ENCODE measurements at places on chromosomes 1 and 21.

DNA sequence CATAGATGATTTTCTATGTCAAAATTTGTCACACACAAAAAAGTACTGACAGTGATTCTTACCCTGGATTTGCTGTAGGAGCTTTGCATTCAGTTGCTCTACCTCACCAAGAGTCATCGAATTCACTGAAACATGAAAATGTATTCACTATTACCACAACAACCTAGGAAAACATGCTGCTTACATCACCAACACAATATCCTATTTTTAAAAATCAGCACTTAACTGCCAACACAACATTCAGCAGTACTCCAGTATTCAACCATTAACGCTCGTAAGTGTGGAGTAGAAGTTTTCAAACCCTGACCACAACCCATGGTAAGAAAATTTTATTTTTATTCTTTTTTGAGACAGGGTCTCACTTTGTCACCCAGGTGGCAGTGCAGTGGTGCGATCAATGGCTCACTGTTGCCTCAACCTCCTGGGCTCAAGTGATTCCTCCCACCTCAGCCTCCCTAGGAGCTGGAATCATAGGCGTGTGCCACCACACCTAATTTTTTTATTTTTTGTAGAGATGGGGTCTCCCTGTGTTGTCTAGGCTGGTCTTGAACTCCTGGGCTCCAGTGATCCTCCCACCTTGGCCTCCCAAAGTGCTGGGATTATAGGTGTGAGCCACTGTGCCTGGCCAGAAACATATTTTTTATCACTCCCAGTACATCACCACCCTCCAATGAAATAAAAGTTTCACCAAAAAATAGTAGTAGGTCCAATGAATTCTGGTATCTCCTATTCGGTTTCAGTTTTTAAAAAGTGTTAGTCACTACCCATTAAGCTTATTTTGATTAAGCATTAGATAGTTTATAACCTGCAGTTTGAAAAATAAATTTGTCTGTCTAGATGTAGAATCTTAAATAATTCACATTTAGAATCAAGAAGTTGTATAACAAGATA, 23.8 kb downstream of the C21orf91 start:
- no peak for DNase-seq

DNA sequence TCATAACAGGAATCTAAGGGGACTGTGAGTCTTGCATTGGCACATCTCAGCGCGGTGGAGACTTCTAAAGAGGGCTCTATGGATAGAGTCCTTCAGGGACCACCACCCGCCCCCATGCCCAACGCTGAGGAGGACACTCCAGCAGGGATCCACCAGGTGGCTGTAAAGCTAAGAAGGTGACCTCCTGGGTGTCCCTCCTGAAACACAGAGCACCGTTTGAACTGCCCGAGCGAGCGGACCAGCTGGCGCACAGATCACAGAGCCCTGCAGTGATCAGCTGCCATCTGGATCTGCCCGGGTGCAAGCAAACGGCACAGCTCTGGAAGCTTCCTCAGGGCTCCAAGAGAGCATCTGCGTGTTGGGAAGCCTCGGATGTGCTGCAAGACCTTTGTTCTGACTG, 51.3 kb upstream of the LYST start:
- no peak for DNase-seq

- no peak for DNase-seq
Measured at GRCh38 chr1:93690921-93691789, 9.5 kb upstream of the BCAR3 start.

DNA sequence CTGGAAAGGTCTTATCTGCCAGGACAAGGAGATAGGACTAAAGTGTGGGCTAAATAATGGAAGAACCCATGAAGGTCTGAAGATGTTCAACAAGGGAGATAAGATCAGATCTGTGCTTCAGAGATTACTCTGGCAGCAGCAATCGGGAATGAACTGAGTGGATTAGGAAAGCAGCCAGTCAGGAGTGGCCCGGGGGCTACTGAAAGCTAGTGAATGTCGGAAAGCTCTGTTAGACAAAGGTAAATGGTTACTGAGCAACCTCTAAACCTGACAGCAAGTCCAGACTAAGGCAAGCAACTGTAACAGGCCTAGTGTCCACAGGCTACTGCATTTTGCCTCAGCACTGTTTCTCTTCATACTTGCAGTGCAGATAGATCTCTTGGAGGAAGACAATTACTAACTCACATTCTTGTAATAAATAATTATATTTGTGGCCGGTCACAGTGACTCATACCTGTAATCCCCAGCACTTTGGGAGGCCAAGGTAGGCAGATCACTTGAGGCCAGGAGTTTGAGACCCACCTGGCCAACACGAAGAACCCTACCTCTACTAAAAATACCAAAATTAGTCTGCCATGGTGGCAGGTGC, 12.5 kb downstream of the IQGAP3 start:
- DNase-seq, result no peak

GRCh38 chr1:55214212-55214933, 791 bp downstream of the USP24 start:
- DNase-seq, result no peak

- DNase-seq, result no peak
Measured at GRCh38 chr1:237316352-237316751, 274.4 kb downstream of the RYR2 start.

All from CD4-positive, alpha-beta T cell treated with Interleukin-6 at 100 ng/mL for 8 hours (primary cell).